ENCODE measurements at places on chromosomes 6 and 20.

DNA sequence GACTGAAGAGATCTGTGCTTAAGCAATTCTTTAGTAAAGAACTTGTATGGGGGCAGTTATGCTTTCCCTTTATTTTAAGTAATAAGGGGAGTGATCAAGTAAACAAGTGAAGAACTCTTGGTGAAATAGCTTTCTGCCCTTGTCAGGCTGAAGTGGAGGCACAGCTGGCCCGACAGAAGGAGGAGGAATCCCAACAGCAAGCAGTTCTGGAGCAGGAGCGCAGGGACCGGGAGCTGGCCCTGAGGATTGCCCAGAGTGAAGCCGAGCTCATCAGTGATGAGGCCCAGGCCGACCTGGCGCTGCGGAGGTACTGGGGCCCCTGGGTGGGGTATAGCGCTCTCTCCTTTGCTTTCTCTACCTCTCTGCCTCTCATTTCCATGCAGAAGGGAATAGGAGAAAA, 143.3 kb downstream of the MYO6 start:
- no peaks in the 10 kb centered on the region for H3K27me3 ChIP-seq
- H3K4me1 ChIP-seq = no peaks in the 10 kb centered on the region
- H3K36me3 ChIP-seq = no peaks in the 10 kb centered on the region
- H3K27ac ChIP-seq = no peak overlapping the region

DNA sequence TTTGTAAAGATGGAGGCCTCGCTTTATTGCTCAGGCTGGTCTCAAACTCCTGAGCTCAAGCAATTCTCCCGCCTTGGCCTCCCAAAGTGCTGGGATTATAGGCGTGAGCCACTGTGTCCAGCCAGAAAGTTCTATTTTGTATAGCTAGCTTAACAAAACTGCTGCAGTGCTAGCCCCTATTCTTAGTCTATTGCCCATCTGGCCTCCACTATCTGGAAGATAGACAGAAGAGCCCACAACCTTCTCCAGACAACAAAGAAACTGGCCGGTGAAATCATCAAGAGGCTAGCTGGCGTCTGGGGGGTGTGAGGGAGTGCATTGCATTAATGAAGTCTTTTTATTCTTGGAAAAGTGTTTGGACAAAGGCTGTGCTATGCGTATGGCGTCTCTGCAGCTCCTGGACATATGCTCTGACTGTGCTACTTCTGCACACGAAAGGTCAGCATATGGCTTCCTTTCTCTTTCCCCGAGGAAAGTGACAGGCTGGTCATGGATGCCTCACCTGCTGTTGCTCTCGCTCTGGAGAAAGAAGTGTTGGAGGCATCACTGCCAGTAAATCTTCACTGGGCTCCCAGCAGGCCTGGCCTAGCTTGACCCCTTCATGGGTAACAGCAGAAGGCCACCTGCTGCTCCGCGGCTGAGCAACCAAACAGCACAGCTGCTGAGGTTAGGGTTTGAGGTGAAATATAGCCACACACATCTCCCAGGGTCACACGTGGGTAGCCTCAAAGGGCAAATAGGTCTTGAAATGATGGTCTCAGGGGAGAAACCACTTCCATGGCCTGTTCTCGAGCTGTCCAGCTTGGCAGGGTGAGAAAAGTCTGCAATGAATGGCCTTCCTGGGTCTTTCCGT, 95.1 kb upstream of the IYD start:
- DNase-seq = no peak
- H3K4me1 ChIP-seq = no peaks in the 10 kb centered on the region
- H3K36me3 ChIP-seq = no peaks in the 10 kb centered on the region
- H3K27ac ChIP-seq = no peak overlapping the region
- H3K4me3 ChIP-seq = no peak overlapping the region
- H3K27me3 ChIP-seq = no peaks in the 10 kb centered on the region

GRCh38 chr20:49989234-49990065, 6.7 kb downstream of the SNAI1 start:
- peaks cover 61% of the 10 kb centered on the region for H3K4me1 ChIP-seq
- H3K36me3 ChIP-seq = no peaks in the 10 kb centered on the region
- H3K27me3 ChIP-seq = no peaks in the 10 kb centered on the region

DNA sequence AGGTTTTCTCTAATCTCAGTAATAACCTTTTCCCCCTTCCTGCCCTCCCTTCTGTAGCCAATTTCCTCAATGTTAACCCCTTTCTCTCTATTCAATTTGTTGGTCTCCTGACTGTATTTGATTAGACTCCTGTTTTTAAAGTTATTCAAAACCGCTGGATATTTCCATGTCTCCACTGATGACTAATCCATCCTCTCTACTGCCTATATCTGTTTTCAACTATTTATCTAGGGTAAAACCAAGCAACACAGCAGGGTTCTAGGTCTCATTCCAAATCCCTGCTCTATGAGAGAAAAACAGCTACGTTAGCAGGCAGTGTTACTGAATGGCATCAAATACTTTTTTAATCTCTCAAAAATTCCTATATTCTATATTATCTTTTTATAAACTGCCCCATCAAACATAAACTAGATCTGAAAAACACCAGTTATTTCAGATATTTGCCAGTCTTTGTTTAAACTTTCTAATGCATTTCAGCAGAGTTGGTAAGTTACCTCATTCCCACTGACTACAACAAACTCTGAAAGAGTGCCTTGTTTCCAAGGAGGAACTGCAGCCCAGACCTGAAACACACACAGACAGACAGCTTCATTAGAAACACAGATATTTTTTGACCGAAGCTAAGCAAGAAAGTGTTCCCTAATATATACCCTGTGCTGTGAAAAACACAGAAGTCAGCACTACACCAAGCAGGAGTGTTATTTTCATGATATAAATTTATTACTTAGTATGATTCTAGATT, 8.2 kb downstream of the RTN4IP1 start:
- H3K36me3 ChIP-seq = no peaks in the 10 kb centered on the region
